ENCODE measurements at places on chromosomes 2 and 18.
A peak's percentile ranks its signal among the peaks of the same experiment; 100 is the strongest.

DNA sequence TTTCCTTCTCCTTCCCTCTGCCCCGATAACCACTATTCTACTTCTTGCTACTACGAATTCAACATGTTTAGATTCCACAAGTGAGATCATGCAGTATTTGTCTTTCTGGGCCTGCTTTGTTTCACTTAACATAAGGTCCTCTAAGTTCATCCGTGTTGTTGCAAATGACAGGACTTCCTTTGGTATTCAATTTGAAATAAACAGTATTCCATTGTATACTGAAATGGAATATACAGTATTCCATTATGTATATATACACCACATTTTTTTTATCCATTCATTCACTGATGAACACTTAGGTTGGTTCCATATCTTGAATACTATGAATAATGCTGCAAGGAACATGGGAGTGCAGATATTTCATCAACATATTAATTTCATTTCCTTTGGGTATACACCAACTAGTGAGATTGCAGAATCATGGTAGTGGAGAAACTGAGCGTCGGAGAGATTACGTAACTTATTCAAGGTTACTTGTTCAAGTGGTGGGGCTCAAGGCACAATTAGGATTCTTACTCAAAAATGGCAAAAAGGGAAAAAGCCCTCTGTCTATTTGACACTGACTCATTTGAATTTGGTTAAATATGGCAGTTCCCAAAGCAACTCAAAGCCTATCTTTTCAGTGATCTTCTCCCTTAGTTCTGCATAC lies 85.1 kb downstream of the CHN1 start:
- no peak for DNase-seq

- no peak for DNase-seq
These were observed 44.0 kb downstream of the PTRHD1 start for GRCh38 chr2:24749069-24749691.

- DNase-seq = peak; percentile 43
These were observed 58.2 kb downstream of the KLHL14 start for GRCh38 chr18:32714571-32715148.

DNA sequence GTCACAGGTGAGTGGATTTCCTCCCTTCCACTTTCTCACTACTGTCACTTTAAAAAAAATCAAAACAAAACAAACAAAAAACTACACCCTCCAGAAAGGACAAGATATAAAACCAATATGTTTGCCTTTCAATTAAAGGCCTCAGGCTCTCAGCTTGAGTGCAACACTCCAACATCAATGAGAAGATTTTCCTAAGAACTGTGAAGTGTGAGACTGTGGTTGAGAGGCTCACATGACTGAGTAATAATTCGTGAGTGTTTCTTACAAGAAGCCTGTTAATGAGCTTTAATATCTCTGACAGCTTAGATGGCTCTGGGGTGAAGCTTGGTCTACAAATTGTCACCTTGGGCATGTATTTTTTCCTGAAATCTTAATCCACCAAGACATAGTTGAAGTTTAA lies 216.1 kb downstream of the ETAA1 start:
- DNase-seq = no peak

DNA sequence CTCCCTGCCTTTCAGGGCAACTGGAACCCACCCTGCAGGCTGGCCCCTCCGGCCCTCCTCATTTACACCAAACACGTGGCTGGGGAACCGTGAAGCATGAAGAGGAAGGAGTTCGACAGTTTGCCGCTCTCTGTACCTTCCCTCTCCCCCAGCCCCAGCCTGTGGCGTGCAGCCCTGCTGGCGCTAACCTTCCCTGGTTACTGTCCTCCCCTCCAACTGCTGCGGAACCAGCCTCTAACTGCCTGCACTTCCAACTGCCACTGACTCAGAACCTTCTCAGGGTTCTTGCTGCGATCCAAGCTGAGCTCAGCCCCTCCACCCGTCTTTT lies 19.2 kb upstream of the GNAL start:
- no peak for DNase-seq

DNA sequence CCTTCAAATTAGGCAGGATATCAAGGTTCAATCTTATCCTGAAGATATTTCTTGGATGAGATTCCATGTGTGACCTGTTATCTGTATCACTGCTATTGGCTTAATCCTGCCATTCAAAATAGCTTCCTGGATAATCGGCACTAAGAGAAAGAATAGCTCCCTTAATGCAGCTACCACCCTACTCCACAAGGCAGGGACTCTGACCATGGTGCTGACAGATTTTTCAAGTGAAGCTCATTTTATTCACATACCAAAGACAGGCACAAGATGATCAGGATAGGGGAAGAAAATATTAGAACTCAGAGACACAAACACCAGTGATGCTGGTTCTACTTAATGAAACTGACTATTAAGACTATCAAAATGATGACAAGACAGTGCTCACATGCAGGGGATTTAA lies 74.9 kb downstream of the ORC4 start:
- peak; percentile 6 for DNase-seq

All from fibroblast of villous mesenchyme (primary cell).